ENCODE measurements at places on chromosomes 6 and 20.
A peak's percentile ranks its signal among the peaks of the same experiment; 100 is the strongest.

- no peak for DNase-seq
- peaks cover 67% of the 10 kb centered on the region for H3K27me3 ChIP-seq
- H3K4me3 ChIP-seq: no peak overlapping the region
- H3K36me3 ChIP-seq: peaks cover 3% of the 10 kb centered on the region
- no peak overlapping the region for H3K27ac ChIP-seq
- peaks cover 2% of the 10 kb centered on the region for H3K4me1 ChIP-seq
Observed at GRCh38 chr6:41161851-41162552, 914 bp downstream of the TREM2 start.

- H3K4me1 ChIP-seq: no peaks in the 10 kb centered on the region
- DNase-seq: no peak
- no peak overlapping the region for H3K4me3 ChIP-seq
- H3K27me3 ChIP-seq: no peaks in the 10 kb centered on the region
- peaks cover 4% of the 10 kb centered on the region for H3K36me3 ChIP-seq
- H3K27ac ChIP-seq: no peak overlapping the region
Observed at GRCh38 chr6:146420255-146420654, 123.4 kb upstream of the RAB32 start.

- no peaks in the 10 kb centered on the region for H3K27me3 ChIP-seq
- H3K4me1 ChIP-seq: peaks cover 13% of the 10 kb centered on the region
- H3K27ac ChIP-seq: peak overlapping the region; percentile 66
Observed at GRCh38 chr6:43671011-43671800, 16.4 kb downstream of the MRPS18A start.

DNA sequence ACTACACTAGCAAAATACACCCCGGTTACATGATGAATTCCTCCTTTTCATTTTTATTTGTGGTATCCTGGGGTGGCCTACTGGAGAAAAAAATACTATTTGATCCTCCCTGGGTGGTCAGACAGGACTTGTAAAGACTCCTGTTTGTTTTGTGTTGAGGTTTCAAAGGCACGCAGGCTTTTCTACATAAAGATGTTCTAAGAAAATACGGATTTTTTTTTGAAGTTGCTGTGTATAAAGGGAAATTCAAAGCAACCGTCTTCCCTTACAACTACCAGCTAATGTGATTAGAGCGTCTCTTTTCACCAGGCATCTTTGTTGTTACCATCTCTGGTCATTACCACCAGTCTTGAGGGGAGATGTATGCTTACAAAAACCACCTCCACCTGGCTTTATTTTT, 187.1 kb downstream of the SOX4 start:
- no peaks in the 10 kb centered on the region for H3K36me3 ChIP-seq
- no peak for DNase-seq
- no peaks in the 10 kb centered on the region for H3K27me3 ChIP-seq
- H3K27ac ChIP-seq: no peak overlapping the region

GRCh38 chr20:33664762-33665144, 2.0 kb upstream of the ACTL10 start:
- H3K4me1 ChIP-seq: peaks cover 34% of the 10 kb centered on the region
- H3K36me3 ChIP-seq: peaks cover 6% of the 10 kb centered on the region
- no peak for DNase-seq
- no peaks in the 10 kb centered on the region for H3K27me3 ChIP-seq
- H3K27ac ChIP-seq: peak overlapping the region; percentile 91

DNA sequence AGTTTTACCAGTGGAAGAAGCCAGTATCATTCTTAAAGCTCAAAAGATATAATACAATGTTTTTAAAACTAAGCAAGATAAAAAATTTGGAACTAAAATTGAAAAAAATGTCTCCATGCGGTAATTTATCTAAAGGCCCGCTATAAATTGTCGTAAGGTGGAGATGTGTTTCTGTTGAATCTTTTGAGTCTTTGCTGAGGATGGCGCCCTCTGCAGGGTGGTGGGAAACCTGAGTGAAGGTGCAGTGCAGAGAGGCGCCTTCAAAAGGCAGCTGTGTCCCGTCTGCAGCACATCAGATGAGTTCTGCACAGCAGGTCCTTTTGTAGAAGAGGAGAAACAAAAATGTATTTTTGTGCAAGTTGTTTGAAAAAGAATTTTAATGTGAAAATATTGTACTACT, 29.4 kb upstream of the KIF25 start:
- H3K27me3 ChIP-seq: peaks cover under 1% of the 10 kb centered on the region
- no peak for DNase-seq
- H3K4me1 ChIP-seq: no peaks in the 10 kb centered on the region
- H3K4me3 ChIP-seq: no peak overlapping the region
- no peaks in the 10 kb centered on the region for H3K36me3 ChIP-seq

DNA sequence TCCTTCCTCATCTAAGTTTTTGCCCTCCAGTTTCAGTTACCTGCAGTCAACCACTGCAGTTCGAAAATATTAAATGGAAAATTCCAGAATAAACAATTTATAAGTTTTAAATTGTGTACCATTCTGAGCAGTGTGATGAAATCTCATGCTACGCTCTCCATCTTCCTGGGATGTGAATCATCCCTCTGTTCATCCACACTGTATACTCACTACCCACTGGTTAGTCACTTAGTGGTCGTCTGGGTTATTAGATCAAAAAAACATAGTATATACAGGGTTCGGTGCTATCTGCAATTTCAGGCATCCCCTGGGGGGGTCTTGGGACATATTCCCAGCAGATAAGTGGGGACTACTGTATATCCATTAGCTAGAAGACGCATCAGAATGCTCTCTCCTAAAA, 151.9 kb upstream of the SLC22A16 start:
- H3K4me3 ChIP-seq: no peak overlapping the region
- H3K36me3 ChIP-seq: peaks cover 13% of the 10 kb centered on the region
- no peaks in the 10 kb centered on the region for H3K27me3 ChIP-seq
- H3K4me1 ChIP-seq: no peaks in the 10 kb centered on the region
- no peak for DNase-seq
- H3K27ac ChIP-seq: no peak overlapping the region

DNA sequence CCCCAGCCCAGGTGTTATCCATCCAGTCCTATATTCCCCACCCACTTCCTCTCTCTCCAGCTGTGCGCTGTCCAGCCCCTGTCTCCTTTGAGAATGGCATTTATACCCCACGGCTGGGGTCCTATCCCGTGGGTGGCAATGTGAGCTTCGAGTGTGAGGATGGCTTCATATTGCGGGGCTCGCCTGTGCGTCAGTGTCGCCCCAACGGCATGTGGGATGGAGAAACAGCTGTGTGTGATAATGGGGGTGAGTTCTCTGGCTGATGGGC, 1.1 kb downstream of the C2 start:
- peaks cover 2% of the 10 kb centered on the region for H3K36me3 ChIP-seq
- no peak overlapping the region for H3K4me3 ChIP-seq
- no peak overlapping the region for H3K27ac ChIP-seq
- no peak for DNase-seq
- no peaks in the 10 kb centered on the region for H3K4me1 ChIP-seq

- no peak for DNase-seq
- H3K4me3 ChIP-seq: no peak overlapping the region
- peaks cover 2% of the 10 kb centered on the region for H3K4me1 ChIP-seq
- H3K27me3 ChIP-seq: no peaks in the 10 kb centered on the region
- peaks cover 18% of the 10 kb centered on the region for H3K36me3 ChIP-seq
- H3K27ac ChIP-seq: no peak overlapping the region
Observed at GRCh38 chr6:45946887-45947286, 68.8 kb downstream of the CLIC5 start.

GRCh38 chr6:139996253-139996834, 621.9 kb upstream of the CITED2 start:
- no peak for DNase-seq
- no peaks in the 10 kb centered on the region for H3K27me3 ChIP-seq
- H3K4me1 ChIP-seq: no peaks in the 10 kb centered on the region
- H3K27ac ChIP-seq: no peak overlapping the region
- H3K4me3 ChIP-seq: no peak overlapping the region

DNA sequence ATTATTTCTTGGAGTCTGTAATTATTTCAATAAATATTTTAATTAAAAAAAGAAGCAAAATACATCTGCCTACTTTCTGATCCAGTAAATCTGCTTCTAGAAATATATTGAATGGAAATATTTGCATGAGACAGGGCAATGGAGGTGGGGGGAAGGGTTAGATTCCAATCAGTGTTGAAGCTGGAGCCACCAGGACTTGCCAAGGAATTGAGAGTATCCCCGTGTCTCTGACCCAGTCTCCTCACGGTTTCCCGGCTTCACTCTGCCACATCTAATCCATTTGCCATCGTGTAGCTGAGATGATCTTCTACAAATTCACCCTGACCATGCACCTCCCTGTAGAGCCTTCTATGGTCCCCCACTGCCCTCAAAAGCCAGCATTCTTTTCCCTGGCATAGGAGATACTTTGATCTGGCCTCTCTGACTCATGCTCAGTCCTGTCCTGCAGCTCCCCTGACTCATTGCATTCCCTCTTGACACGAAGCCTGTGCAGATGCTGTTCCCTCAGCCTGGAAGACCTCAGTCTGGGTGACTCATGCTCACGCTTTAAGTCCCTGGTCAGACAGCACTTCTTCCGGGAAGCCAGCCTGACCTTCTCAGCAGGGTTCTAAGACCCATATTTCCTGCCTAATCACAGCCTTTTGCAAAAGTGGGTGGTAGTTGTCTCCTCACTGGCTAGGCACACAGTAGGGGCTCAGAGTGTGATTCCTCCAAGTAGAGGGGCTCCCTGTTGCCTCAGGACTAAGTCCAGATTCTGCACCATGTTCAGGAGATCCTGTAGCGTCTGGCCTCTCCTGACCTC, 23.0 kb upstream of the FKBP1A start:
- DNase-seq: no peak
- H3K4me1 ChIP-seq: no peaks in the 10 kb centered on the region
- H3K27me3 ChIP-seq: peaks cover 35% of the 10 kb centered on the region
- no peak overlapping the region for H3K27ac ChIP-seq
- no peak overlapping the region for H3K4me3 ChIP-seq

DNA sequence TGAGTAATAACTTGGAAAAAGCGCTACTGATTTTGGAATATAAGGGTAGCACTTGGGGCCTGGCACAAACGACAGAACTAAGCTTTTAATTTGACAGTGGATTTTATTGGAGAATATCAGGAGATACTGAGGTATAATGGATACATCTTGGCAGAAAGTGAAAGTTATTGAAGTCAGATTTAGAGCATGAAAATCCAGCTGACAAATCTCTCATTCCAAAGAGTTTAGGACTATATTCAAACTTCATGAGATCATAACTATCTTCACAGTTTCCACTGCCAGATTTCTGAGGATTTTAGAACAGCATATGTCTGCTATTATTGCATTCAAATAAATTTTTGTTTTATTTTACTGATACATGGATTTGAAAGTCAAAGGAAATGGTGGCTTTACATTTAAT, 132.3 kb upstream of the THEMIS start:
- H3K4me1 ChIP-seq: no peaks in the 10 kb centered on the region
- no peak overlapping the region for H3K4me3 ChIP-seq

GRCh38 chr6:21754891-21755290, 161.3 kb downstream of the SOX4 start:
- no peak overlapping the region for H3K27ac ChIP-seq
- H3K4me1 ChIP-seq: no peaks in the 10 kb centered on the region
- H3K27me3 ChIP-seq: no peaks in the 10 kb centered on the region
- no peak for DNase-seq
- no peak overlapping the region for H3K4me3 ChIP-seq

- DNase-seq: no peak
- no peaks in the 10 kb centered on the region for H3K36me3 ChIP-seq
- H3K4me3 ChIP-seq: no peak overlapping the region
- no peaks in the 10 kb centered on the region for H3K27me3 ChIP-seq
- H3K4me1 ChIP-seq: peaks cover 4% of the 10 kb centered on the region
Observed at GRCh38 chr6:89527634-89528033, 94.7 kb downstream of the ANKRD6 start.

Data from effector memory CD8-positive, alpha-beta T cell (primary cell).